ENCODE measurements at places on chromosomes 7 and 10. TPM values are rescaled to one million over a fixed set of nuclear protein-coding genes. Genes with fewer than 3 reads are reported as not detected.

HOXA9 gene
- 2.5 TPM for total RNA-seq

- no peak overlapping the region for H3K27ac ChIP-seq
- no peaks in the 10 kb centered on the region for H3K27me3 ChIP-seq
- no peak overlapping the region for H3K4me3 ChIP-seq
- H3K36me3 ChIP-seq: peaks cover 48% of the 10 kb centered on the region
- no peaks in the 10 kb centered on the region for H3K4me1 ChIP-seq
Observed at GRCh38 chr10:29555746-29556481, 78.9 kb downstream of the SVIL start.

- no peak overlapping the region for H3K4me3 ChIP-seq
- no peaks in the 10 kb centered on the region for H3K36me3 ChIP-seq
- DNase-seq: no peak
- no peak overlapping the region for H3K27ac ChIP-seq
- peaks cover 69% of the 10 kb centered on the region for H3K27me3 ChIP-seq
- H3K4me1 ChIP-seq: no peaks in the 10 kb centered on the region
Observed at GRCh38 chr10:122495406-122496340, 34.3 kb downstream of the HTRA1 start.

DNA sequence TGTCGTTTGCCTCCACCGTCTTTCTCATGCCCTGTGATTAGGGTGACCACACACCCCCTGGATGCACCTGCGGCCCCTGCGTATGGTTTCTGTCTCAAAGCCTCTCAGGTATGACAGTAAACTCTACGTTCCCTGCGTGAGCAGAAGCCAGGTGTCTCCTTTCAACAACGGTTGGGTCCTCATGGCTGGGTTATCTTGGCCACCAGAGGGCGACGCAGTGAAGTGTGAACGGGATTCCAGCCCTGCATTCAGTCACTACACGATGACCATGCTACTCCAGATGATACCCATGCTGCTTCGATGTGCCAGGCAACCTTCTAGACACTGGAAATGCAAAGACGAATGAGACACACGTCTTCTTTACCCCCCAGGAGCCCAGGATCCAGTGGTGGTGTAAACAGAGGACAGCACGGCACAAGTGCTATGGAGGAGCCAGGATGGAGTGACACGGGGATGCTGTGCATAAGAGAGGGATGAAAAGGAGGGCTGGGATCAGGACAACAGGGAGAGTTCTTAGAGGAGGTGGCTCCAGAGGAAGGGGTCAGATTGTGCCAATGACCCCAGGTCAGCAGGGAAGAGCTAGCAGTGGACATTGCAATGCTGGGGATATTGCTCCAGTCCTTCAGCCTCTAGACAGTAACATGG lies 228.1 kb upstream of the PFKP start:
- H3K4me3 ChIP-seq: no peak overlapping the region
- no peaks in the 10 kb centered on the region for H3K4me1 ChIP-seq
- no peaks in the 10 kb centered on the region for H3K36me3 ChIP-seq
- no peak overlapping the region for H3K27ac ChIP-seq
- peaks cover 73% of the 10 kb centered on the region for H3K27me3 ChIP-seq

SIRT1 gene
- 19.7 TPM for total RNA-seq

DNA sequence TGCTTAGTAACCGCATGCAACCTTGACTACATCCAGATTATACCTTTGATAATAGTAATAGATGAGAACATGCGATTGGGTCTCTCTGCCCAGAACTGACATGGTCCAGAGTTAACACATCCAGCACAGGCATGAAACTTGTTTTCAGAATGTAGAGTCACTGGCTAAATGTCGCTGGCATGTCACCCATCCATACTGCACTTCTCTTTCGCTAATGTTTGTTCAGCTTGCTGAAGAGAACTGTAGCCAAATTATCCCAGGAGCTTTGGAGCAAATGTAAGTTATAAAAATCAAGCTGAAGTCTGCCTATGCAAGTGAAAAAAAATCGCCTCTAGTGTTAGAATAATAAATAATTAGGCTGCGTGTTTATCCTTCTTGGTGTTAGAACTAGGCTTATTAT lies 98.2 kb downstream of the PRTFDC1 start:
- H3K27me3 ChIP-seq: no peaks in the 10 kb centered on the region
- no peak overlapping the region for H3K27ac ChIP-seq
- no peaks in the 10 kb centered on the region for H3K36me3 ChIP-seq
- peaks cover 11% of the 10 kb centered on the region for H3K4me1 ChIP-seq
- DNase-seq: no peak

GRM3 gene
- not detected for total RNA-seq

GRCh38 chr10:50152792-50153272 lies 85.1 kb downstream of the WASHC2A start:
- no peak overlapping the region for H3K27ac ChIP-seq
- no peak for DNase-seq
- no peak overlapping the region for H3K4me3 ChIP-seq
- no peaks in the 10 kb centered on the region for H3K4me1 ChIP-seq
- H3K27me3 ChIP-seq: peaks cover 23% of the 10 kb centered on the region
- no peaks in the 10 kb centered on the region for H3K36me3 ChIP-seq

LIPK gene
- total RNA-seq: not detected

GRCh38 chr10:30686708-30687107 lies 57.2 kb upstream of the LYZL2 start:
- peaks cover 22% of the 10 kb centered on the region for H3K4me1 ChIP-seq
- H3K27ac ChIP-seq: no peak overlapping the region
- no peak for DNase-seq

PNLIPRP2 gene
- not detected for total RNA-seq

GRCh38 chr7:28423918-28424514 lies 11.7 kb downstream of the CREB5 start:
- no peaks in the 10 kb centered on the region for H3K4me1 ChIP-seq
- H3K27me3 ChIP-seq: no peaks in the 10 kb centered on the region
- no peak overlapping the region for H3K27ac ChIP-seq
- H3K36me3 ChIP-seq: no peaks in the 10 kb centered on the region
- no peak overlapping the region for H3K4me3 ChIP-seq

GRCh38 chr10:3433131-3433530 lies 260.5 kb upstream of the PITRM1 start:
- no peak for DNase-seq
- no peak overlapping the region for H3K4me3 ChIP-seq
- H3K4me1 ChIP-seq: no peaks in the 10 kb centered on the region
- H3K27me3 ChIP-seq: no peaks in the 10 kb centered on the region
- no peaks in the 10 kb centered on the region for H3K36me3 ChIP-seq
- no peak overlapping the region for H3K27ac ChIP-seq

DNA sequence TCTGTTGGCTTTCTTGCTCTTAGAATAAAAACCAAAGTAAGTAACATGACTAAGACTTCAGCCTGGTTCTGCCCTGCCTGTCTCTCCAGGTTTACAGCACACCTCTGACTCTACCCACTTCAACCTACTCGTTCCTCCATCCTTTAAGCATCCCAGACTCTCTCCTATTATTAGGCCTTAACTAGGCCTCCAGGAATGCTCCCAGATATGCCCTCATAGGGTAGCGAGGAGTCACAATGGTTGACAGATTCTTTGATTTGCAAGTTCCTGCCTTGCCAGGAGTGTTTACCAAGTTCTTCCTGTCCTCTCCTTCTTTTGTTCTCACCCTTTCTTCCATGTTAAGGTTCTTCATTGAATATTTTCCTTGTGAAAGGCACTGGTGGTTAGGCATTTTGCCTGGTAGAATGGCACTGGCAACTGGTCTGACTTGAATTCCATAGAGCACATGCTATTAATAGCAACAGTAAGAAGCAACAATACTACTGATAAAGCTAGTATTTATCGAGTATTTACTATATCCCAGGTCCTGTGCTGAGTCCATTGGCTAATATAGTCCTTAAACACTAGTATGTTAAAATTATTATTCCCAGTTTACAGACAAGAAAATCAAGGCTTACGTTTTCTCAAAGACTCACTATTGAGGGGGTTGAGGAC lies 327.9 kb upstream of the PRKCQ start:
- DNase-seq: no peak
- peaks cover 21% of the 10 kb centered on the region for H3K27me3 ChIP-seq
- no peaks in the 10 kb centered on the region for H3K4me1 ChIP-seq
- no peak overlapping the region for H3K4me3 ChIP-seq
- H3K36me3 ChIP-seq: no peaks in the 10 kb centered on the region
- H3K27ac ChIP-seq: no peak overlapping the region

DNA sequence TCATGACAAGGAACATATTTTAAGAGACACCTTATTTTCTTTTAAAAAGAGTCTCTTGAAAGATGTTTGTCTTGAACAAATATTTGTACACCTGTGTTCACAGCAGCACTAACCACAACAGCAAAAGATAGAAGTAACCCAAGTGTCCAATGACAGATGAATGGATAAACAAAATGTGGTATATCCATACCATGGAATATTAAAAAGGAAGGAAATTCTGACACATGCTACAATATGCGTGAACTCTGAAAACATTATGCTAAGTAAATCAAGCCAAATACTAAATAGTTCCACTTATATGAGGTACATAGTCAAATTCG lies 17.8 kb downstream of the SGMS1 start:
- H3K4me3 ChIP-seq: no peak overlapping the region
- H3K36me3 ChIP-seq: no peaks in the 10 kb centered on the region
- H3K27me3 ChIP-seq: no peaks in the 10 kb centered on the region
- DNase-seq: no peak
- peaks cover 58% of the 10 kb centered on the region for H3K4me1 ChIP-seq

DNA sequence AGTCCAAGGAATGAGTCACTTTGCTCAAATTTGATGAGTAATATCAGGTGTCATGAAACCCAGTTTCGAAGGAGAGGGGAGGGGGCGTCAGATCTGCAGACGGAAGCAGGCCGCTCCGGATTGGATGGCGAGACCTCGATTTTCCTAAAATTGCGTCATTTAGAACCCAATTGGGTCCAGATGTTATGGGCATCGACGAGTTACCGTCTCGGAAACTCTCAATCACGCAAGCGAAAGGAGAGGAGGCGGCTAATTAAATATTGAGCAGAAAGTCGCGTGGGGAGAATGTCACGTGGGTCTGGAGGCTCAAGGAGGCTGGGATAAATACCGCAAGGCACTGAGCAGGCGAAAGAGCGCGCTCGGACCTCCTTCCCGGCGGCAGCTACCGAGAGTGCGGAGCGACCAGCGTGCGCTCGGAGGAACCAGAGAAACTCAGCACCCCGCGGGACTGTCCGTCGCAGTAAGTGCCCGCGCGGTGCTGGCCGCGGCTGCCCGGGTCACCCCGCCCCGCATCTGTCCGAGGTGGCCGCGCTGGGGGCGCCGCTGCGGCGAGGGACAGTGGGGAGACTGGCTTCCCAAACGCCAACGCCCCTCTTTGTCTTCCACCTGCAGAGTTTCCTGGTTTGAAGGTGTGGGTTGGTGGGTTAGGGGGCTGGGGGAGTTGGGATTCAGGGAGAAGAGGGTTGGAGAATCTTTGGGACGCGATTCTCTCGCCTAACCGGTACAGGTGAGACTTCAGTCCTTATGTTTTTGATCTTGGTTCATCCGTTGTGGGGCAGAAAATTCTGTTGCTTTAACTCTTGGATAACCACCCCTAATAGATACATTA lies at the start of gene TAC1:
Gene TAC1 (plus strand): TSS at position 351 of the 829 bp plus-strand sequence. CDS start 527 bp downstream, outside the sequence.
- peaks cover 7% of the 10 kb centered on the region for H3K36me3 ChIP-seq
- H3K27me3 ChIP-seq: peaks cover 18% of the 10 kb centered on the region
- H3K4me3 ChIP-seq: peak within 1 kb of the TSS; percentile 63
- no peaks in the 10 kb centered on the region for H3K4me1 ChIP-seq

- H3K27ac ChIP-seq: no peak overlapping the region
- H3K4me3 ChIP-seq: no peak overlapping the region
- H3K27me3 ChIP-seq: no peaks in the 10 kb centered on the region
- H3K36me3 ChIP-seq: no peaks in the 10 kb centered on the region
- DNase-seq: no peak
Observed at GRCh38 chr10:107616031-107616430, 451.5 kb upstream of the SORCS1 start.

DNA sequence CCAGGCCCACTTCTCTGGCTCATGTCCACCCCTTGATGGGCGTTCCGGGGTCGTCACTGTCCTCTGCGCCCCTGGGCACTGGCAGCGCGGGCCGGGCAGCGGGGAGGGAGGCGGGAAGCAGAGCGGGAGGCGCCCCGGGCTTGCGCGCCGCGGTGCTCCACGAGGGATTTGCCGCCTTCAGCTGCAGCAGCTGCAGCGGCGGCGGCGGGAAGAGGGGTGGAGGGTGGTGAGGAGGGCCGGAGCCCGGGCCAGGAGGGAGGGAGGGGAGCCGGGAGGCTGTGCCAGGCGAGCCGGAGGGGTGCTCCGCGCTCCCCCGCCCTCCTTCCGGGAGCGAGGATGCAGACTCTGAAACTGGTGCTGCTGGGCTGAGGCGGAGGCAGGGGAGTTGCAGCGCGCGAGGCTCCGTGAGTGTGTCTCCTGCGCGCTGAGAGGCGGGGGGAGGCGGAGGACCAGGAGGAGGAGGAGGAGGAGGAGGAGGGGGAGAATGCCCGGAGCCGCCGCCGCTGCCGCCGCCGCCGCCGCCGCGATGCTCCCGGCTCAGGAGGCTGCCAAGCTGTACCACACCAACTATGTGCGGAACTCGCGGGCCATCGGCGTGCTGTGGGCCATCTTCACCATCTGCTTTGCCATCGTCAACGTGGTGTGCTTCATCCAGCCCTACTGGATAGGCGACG lies at the start of gene LHFPL3:
Gene LHFPL3 (plus strand): TSS at position 308 of the 674 bp plus-strand sequence.
- H3K4me3 ChIP-seq: no peak within 1 kb of the TSS
- DNase-seq: no peak
- H3K4me1 ChIP-seq: no peaks in the 10 kb centered on the region
- H3K36me3 ChIP-seq: no peaks in the 10 kb centered on the region

DNA sequence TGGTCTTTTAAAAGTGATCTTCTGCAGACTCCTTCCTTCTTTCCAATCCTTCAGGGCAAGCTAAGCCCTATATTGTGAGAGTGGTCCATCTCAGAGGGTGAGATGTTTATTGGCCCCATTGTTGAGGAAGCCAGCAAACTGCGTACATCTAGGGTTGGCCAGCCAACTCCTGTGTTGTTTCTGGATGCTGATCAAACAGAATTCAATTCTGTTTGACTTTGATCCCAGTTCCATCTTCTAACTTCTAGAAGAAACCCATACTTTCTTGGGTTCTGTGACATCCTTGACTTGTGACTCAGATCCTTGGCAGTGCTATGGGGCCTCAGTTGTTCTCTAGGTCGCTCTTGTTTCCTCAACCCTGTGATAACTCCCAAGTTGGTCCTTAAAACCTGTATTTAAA lies 116.2 kb downstream of the LSMEM1 start:
- no peaks in the 10 kb centered on the region for H3K36me3 ChIP-seq
- no peak for DNase-seq
- H3K27me3 ChIP-seq: no peaks in the 10 kb centered on the region
- H3K27ac ChIP-seq: no peak overlapping the region

DNA sequence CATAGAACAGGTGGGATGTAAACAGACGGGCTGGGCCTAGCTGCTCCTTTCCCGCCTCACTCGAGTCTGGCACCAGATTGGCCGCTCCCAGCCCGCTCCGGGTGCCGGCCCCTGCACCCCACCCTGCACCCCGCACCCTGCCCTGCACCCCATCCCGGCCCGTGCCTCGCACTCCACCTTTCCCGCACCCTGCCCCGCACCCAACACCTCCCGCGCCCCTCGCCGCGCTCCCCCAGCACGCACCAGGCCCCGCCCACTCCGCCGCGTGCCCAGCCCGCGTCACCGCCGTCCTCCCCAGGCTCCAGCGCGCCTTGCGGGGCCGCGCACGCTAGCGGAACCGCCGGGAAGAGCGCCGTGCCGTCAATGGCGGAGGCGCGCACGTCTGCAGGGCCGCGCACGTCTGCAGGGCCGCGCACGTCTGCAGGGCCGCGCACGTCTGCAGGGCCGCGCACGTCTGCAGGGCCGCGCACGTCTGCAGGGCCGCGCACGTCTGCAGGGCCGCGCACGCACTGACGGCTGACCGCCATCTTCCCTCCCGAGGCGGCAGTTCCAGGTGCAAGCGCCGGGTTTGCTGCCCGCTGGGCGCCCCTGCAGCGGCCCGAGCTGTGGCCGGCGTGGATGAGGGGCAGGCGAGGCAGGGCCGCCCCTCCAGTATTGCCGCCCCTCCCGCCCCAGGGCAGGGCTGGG lies at the start of gene UBE3C:
Gene UBE3C (plus strand): TSS at position 503 of the 687 bp plus-strand sequence. CDS start 347 bp downstream, outside the sequence.
- peaks cover 45% of the 10 kb centered on the region for H3K4me1 ChIP-seq
- no peaks in the 10 kb centered on the region for H3K27me3 ChIP-seq
- peaks cover 41% of the 10 kb centered on the region for H3K36me3 ChIP-seq
- peak within 1 kb of the TSS; percentile 63 for H3K27ac ChIP-seq
- DNase-seq: peak; percentile 94
